Activated CD4-positive, CD25-positive, alpha-beta regulatory T cell treated with anti-CD3 and anti-CD28 coated beads, Interleukin-2, amount 50 U/mL, for 24 hours (primary cell): ENCODE measurements at places on chromosomes 7 and 10.

GRCh38 chr7:106169821-106170610 is 57.9 kb upstream of the SYPL1 start:
- no peak for ATAC-seq

DNA sequence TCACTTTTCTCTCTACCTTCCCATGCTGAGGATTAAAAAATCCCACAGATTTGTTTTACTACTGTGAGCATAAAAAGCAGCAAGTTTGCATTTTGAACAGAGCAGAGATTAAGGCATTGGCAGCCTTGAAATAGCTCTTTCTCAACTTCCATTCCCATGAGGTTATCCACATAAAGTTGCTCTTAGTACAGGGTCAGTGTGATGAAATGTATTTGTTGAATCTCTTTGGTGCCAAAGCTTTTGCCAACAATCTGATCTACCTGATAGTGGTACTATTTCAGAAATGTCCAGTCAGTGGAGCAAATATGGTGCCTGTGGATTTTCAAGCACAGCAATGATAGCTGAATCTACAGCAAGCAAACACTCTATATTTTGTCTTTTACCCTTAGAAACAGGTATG is 254.8 kb downstream of the INHBA start:
- ATAC-seq: no peak

- no peak for ATAC-seq
Measured at GRCh38 chr7:118186501-118186900, 2.5 kb downstream of the LSM8 start.

- no peak for ATAC-seq
Measured at GRCh38 chr7:129789652-129790051, 163.1 kb downstream of the UBE2H start.

DNA sequence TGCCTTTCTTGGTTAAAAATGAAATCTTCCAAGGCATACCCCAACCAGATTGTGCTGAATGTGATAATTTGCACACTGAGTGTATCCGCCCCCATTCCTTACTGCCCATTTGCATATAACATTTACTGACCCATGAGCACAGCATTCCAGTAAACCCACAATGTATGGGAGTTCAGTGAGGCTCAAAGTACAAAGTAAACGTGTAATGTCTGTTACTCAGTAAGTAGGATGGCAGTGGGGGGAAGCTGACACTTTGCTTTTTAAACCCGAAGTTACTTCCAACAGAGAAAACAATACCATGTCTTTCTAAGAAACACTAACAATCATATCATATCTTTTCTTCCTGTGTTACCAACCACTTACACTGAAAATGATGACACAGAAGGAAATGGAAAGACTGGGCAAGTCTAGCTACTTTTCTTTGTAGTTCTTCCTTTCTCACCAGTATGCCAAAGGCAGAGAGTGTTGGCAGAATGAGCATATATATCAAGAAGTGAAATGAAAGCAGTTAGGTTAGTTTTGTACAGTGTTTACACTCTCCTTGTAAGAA is 27.1 kb upstream of the SOSTDC1 start:
- ATAC-seq: no peak

GRCh38 chr10:71307469-71308085 is 11.5 kb upstream of the SLC29A3 start:
- ATAC-seq: no peak

DNA sequence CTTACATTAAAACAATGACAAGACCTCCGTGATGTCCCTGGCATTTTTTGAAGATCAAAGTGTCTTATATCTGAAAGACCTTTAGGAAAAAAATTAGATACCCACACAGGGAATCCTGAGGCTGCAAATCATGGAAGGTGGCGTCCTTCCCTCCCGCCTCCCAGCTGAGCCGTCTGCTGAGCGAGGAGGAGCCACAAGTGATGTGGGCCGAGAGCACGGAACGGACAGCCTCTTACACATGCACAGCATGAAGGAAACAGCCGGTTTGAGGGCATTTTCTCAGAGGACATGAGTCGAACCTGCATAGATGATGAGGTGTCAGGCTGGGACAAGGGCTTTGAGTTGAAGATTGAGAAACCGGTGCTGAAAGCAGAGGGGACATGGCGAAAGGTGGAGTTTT is 163.3 kb downstream of the ADARB2 start:
- no peak for ATAC-seq

DNA sequence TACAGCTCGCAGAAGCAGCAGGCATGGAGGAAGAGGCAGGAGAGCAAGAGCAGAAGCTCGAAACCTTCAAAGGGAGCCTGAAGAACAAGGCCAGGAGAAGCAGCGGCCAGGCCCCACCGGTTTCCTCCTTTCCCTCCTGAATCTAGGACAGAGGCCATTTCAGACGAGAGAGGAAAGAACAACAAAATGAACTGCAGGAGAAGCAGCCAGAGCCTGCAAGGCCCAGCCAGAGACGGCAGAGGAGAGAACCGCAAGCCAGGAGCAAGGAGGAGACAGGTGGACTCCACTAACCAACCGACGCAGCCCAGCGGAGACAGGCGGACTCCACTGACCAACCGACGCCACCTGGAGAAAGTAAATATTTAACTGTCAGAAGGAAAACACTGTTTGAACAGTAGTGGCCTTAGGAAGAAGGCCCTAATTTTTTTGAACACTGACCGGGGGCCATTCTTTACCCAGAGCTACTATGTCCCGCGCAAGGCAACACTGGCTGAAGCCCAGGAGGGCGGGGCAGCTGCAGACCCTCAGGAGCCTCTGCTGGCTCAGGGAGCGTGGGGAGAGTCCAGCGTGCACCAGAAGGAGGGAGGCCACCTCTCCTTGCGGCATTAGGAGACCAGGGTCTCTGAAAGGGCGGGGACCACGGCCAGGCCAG is 559.2 kb downstream of the PTPRN2 start:
- no peak for ATAC-seq

DNA sequence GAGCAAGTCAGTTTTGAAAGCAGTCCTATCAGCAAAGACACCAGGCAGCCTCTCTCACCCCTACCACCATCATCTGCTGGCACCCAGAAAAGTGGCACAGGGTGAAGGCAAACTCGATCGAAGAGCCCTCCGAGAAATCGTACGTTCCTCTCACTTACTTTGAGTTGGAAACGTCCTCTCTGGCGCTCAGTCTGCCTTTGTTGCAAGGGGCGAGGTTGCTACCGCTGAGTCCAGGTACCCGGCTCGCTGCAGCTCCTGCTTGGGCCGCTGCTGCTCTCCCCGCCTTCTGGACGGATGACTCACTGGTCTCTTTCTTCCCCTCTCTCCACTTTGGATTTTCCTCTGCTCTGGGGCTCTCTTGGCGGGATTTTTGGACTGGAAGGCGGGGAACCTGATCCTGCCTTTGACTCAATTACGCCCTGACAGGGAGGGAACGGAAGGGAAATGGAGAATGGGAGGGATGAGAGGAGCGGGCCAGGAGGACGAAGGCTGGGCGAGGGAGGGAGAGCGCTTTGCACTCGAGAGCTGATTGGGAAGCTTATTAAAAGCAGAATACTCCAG is at the start of gene PTN:
Gene PTN, minus strand, starts transcription at position 453 of the 561 bp plus-strand sequence. CDS start 88,760 bp downstream, outside the sequence.
- ATAC-seq: no peak

DNA sequence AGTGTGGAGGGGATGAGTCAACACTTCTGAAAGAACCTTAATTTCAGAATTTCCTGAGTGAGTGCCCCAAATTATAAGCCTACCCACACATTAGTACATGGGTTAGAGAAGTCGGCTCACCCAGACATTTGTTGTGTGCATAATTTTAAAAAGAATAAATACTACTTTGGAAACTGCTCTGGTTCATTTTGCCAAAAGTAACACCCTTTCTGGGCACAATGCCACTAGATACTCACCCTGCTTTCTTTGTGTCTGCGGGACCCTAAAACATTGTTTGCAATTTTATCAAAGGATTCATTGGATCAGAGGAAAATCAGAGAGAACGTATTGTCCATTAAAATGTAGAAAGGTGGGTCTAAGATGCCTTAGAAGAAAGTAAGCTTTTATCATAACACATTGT is 245.5 kb upstream of the NRP1 start:
- no peak for ATAC-seq

DNA sequence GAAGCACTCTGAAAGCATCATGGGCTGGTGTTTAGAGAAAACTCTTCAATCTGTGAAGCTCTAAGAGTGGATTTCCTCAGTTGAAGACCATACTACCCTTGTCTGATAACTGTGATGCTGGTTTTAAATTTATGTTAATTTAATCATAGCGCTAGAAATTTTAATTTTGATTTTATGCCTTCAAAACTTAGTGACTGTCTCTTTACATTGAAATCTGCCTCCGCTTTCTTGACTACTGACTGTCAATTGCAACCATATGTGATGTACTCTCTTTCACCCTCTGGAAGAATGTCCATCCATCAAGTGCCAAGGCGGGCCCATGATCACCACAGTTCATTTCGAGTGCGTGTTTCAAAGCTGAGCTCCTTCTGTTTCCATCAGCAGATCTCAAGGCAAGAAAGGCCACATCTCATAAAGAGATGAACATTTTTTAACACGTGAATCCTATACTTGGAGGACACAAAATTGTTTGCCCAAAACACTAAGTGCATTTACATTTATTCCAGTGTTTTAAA is 147.1 kb downstream of the ITGA8 start:
- no peak for ATAC-seq

DNA sequence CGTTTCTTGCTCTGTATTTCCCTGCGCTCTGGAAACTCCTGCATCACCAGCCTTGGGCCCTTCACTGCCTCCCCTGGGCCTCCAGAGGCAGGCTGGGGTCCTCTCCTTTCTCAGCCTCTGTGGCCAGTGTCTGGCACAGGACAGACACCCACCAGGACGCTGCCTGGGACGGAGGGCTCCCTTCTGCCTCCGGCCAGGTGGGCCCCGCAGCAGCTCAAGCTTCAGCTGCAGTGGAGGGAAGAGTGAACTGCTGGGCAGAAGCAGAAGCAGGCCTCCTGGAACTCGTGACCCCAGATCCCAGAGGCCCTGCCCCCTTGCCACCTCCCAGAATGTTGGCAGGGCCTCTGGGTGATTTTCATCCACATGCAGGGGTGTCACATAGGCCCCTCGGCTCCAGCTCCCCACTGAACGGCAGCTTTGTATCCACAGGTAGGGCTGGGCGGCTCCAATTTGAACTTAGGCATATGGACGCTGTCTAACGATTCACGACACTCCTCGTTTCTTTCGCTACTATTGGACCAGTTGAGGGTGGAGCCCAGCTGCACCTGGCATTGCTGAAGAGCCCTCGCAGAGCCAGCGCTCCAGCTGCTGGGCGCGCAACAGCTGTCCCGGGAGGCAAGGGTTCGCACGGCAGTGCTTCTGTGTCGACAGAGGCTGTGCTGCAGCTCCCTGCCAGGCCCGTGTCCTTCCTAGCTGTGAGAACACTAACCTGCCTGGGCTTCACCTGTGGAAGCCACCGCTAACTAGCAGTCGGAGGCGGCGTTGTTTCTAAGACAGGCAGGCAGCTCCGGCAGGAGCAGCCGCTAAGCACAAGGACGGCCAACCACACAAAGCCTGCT is 18.4 kb upstream of the GPR146 start:
- ATAC-seq: no peak

DNA sequence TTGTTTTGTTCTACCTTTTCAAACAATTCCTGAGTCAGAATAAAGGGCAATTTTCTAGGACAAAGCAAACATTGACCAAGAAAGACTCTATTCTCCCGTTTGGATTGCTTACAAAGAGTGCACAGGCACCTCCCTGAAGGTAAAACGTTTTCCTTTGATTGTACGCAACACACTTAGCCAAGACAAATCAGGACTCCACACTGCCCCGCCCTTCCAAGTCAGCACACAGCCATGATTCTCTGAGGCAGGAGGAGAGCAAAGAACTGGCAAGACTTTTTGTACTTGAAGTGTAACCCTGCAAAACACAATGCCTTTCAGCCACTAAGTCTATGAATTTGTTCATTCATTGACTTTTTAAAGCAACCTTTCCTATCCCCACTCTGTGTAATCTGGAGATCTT is 85.0 kb upstream of the FAM180A start:
- no peak for ATAC-seq

GRCh38 chr10:24453404-24453830 is 244.5 kb downstream of the KIAA1217 start:
- ATAC-seq: no peak

GRCh38 chr10:7756360-7756992 is 31.3 kb downstream of the KIN start:
- ATAC-seq: no peak

DNA sequence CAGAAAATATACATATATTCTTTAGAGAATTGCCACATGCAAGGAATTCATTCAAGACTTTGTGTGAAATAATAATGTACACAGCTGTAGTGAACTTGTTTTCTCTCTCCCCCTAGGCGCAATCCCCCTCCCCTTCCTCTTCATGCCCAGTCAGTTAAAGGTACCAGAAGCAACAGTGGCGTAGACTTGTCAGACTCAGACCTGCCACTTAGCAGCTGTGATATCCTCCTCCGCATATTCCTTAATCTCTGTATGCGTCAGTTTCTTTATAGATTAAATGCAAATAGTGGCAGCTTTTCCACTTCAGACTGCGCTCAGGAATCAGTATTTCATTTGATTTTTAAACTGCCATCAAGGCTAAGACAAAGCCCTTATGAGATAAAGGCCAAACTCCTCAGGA is 364.0 kb downstream of the GFRA1 start:
- ATAC-seq: no peak

GRCh38 chr10:118904286-118904685 is 125.2 kb upstream of the NANOS1 start:
- no peak for ATAC-seq

DNA sequence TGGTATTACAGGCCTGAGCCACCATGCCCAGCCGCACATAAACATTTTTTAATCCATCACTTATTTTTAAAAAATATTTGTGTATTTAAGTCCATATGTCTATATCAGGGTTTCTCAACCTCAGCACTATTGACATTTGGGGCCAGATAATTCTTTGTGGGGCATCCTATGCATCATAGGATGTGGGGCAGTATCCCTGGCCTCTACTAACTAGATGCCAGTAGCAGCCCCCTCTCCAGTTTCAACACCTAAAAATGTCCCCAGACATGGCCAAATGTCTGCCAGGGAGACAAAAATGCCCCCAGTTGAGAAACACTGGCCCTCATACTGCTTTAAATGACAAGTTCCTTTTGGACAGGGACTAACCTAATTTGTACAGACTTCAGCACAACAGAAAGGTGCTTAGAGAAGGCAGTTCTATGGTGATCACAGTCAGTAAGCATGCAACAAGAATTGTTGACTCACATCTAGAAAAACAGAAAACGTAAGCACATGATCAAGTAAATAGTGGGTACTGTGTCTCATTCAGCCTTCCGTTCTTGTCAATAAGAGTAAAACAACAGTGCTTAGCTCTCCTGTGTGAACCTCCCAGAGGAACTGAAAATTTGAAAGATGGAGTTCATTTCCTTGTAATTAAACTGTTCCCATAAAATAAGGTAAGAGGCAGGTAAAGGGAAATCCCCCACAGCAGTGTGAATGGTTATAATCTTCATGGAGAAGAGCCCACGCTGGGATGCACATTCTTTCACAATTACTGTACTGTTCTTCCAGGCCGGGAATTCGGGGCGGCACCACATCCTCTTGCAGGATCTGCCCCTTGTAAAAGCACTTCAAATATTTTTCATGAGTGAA is 17.3 kb upstream of the ADRB1 start:
- ATAC-seq: no peak

- ATAC-seq: no peak
Measured at GRCh38 chr7:36161996-36162395, 8.9 kb downstream of the EEPD1 start.

- no peak for ATAC-seq
Measured at GRCh38 chr7:96297876-96298275, 24.0 kb downstream of the SLC25A13 start.

- ATAC-seq: peak; percentile 93
Measured at GRCh38 chr10:6530211-6530840, 49.8 kb downstream of the PRKCQ start.
